T follicular helper cell (primary cell): ENCODE measurements at places on chromosomes 2 and 18.

DNA sequence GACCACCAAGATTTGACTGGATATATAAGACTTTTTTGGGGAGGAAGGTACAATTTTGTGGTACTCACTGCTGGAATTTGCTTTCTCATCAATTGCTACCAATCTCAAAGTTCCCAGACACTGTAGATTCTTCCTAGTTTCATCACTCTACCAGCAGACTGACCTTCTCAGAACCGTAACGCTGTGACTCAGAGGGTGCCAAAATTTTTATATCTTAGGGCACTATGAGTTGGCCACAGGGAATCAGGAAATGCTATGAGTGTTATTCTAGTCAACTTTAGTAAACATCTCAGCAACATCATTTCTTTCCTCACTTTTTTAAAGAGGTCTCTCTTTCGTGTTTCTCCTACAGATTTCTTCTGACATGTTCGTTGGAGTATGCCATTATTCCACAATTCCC is 499.0 kb downstream of the TMX3 start:
- no peak for DNase-seq

- DNase-seq, result no peak
Measured at GRCh38 chr2:125837611-125838010, 818.3 kb upstream of the GYPC start.

- no peak for DNase-seq
Measured at GRCh38 chr2:199777916-199778315, 73.1 kb downstream of the FTCDNL1 start.

DNA sequence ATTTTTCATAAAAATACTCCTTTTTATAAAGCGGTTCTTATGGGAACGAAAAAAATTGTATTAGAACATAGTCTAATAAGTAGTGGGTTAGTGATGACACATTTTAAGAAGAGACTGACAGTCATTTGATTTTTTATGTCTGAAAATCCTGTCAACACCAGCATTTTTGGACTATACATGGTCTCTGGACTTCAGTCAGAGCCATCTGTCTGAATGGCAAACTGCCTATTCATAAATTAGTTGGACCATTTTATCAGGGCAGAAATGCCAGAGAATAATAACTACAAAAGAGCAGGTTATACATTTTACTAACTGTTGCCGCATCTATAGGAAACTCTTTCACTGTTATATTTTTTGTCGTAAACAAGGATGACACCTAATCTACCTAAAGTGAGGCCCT is 437.6 kb downstream of the ZNF804A start:
- DNase-seq, result no peak

- no peak for DNase-seq
Measured at GRCh38 chr2:215811409-215812345, 201.7 kb downstream of the MREG start.

DNA sequence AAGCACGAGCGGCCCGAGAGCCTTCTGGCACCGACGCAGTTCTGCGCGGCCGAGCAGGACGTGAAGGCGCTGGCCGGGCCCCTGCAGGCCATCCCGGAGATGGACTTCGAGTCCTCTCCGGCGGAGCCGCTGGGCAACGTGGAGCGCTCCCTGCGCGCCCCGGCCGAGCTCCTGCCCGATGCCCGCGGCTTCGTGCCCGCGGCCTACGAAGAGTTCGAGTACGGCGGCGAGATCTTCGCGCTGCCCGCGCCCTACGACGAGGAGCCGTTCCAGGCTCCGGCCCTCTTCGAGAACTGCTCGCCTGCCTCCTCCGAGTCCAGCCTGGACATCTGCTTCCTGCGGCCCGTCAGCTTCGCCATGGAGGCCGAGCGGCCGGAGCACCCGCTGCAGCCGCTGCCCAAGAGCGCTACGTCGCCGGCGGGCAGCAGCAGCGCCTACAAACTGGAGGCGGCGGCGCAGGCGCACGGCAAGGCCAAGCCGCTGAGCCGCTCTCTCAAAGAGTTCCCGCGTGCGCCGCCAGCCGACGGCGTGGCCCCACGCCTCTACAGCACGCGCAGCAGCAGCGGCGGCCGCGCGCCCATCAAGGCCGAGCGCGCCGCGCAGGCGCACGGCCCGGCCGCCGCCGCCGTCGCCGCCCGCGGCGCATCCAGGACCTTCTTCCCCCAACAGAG is 70.4 kb downstream of the ARHGEF33 start:
- DNase-seq, result peak; percentile 44

- DNase-seq, result peak; percentile 22
Measured at GRCh38 chr2:119694845-119695521, 16.0 kb downstream of the TMEM177 start.

- no peak for DNase-seq
Measured at GRCh38 chr2:149972066-149972465, 384.5 kb upstream of the MMADHC start.

DNA sequence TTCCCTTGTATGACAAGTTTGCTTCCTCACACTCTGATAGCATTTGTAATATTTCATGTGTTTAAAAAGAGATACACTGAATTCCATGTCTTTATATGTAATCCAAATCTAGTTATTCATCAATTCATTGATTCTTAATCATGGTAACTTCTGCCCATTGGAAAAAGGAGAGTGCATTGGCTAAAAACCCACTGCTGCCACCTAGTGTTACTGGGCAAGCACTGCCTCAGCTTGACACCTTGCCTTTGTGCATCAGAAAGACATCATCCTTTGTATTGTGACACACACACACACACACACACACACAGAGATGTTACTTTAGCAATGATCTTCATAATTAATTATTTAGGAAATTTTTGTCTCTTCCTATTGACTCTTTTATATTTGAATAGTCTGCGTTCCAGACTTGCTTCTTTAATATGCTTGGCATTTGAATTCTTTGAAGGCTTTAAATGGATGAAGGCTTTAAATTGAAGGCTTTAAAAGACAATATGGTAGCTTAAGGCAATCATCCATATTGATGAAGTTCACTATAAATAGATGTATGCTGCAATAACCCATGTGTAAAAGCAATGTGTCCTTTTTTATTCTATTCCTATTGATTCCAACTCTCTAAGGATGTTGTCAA is 414.2 kb upstream of the CHST9 start:
- DNase-seq, result no peak

DNA sequence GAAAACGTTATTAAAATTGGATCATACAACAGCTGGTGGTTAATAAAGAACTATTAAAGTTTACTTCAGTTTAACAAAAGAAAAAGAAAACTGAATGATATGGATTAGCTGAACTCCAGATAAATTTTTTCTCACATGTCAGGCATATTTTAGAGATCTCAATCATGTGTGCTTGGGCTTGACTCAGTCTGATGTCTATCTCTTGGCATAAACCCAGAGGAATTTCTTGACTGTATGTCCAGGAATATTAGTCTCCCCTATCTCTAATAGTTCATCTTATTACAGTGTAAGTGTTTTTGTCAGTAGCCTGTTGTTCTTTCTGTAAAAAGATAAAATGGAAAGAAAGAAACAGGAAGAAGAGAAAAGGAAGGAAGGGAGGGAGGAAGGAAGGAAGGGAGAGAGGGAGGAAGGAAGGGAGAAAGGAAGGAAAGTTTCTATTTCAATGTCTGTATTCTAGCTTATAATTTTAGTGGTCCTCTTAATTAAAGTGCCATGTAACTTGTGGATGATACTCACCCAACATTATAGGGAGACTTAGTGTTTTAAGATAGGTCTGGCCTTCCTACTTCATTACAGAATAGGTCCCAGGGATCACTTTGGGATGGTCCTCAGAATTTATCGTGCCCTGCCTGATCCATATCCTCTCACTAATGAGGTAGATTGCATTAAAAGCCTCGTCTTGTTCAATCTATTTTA is 99.7 kb upstream of the UGP2 start:
- DNase-seq, result no peak

- DNase-seq, result no peak
Measured at GRCh38 chr2:158968396-158969161, at the start of gene TANC1. TANC1 (plus strand) TSS chr2:158968640; CDS start chr2:159065911, 97,271 bp downstream.
